ENCODE measurements at places on chromosomes 2 and 18. TPM values are rescaled to one million over a fixed set of nuclear protein-coding genes. Genes with fewer than 3 reads are reported as not detected.

Gene RFTN2
- 0.06 TPM for polyA plus RNA-seq

Gene ANKRD53
- not detected for polyA plus RNA-seq

Gene EPHA4
- polyA plus RNA-seq: 12.0 TPM

Gene CTNNA2
- not detected for polyA plus RNA-seq

Gene MRPL53
- polyA plus RNA-seq: 120 TPM

Gene FBXO48
- 1.0 TPM for polyA plus RNA-seq

Gene MOGAT1
- polyA plus RNA-seq: not detected

Gene SERPINB10
- not detected for polyA plus RNA-seq

Gene TDRD15
- not detected for polyA plus RNA-seq

DNA sequence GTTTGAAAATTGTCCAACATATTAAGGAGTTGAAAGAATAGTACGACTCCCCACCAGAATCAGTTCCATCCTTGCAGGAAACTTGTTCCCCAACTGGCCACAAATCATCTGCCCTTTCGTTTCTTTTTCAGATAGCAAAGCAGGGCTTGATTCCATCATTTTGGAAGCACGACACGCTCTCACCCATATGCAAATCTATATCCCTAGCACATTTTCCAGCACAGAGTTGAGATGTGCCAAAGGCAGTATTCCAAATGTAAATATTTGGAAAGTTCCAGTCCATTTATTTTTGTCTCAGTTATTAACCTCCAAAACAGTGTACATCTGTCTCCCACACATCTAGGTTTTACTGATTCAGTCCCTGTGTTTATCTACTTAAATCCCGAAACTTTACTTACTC lies 128.8 kb upstream of the BCL2L11 start:
- peaks cover 16% of the 10 kb centered on the region for H3K27me3 ChIP-seq
- no peak overlapping the region for H3K27ac ChIP-seq
- H3K4me3 ChIP-seq: no peak overlapping the region
- H3K36me3 ChIP-seq: no peaks in the 10 kb centered on the region
- no peak for DNase-seq

DNA sequence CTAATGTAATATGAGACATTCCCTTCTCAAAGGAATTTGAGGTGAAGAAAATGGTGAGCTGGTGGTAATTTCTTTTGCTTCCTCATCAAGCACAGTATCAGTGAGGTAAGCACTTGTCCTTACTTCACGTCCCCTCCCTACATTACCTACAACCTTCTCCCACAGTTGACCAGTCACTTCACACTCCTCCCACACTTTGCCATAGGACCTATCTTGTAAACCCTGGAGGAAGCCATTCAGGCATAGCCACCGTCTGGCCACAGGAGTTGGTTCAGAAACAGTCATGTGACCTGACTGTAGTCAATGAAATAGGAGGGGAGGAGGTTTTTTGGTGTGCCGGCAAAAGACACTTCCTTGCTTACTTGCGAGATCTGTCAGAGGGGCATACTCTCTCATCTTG lies 12.1 kb downstream of the ACOXL start:
- peaks cover 11% of the 10 kb centered on the region for H3K27me3 ChIP-seq
- H3K36me3 ChIP-seq: no peaks in the 10 kb centered on the region
- peaks cover 19% of the 10 kb centered on the region for H3K4me1 ChIP-seq
- no peak for DNase-seq
- no peak overlapping the region for H3K27ac ChIP-seq

GRCh38 chr2:15747603-15748471 lies 156.2 kb downstream of the DDX1 start:
- H3K27me3 ChIP-seq: peaks cover 5% of the 10 kb centered on the region
- H3K4me3 ChIP-seq: no peak overlapping the region
- H3K36me3 ChIP-seq: no peaks in the 10 kb centered on the region
- H3K27ac ChIP-seq: no peak overlapping the region
- DNase-seq: no peak

DNA sequence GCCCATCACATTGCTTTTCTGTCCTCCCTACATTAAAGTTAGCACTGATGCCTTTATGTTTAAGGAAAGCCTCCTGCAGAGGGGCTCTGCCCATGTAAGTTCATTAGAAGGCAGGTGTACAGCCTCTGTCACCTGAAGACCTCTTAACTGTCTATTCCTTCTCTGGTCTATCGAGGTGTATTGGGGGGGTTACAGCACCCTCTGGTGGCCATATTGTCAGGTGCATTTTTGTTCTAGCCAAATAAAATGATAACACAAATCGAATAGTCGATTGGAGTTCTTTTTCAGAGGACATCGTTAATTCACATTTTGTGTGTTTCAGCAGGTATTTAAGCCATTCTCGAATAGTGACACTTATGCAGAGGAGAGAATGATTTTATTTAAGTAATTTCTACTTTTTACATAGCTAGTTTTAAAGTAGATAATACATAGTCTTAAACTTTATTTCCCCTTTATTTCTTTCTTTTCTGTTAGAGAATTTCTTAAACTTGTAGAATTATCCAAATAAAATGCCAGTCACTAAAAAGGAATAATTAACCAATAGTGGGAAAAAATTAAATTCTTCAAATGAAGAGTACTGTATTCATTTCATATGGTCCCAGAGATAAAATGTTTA lies 136.8 kb downstream of the NEDD4L start:
- no peak overlapping the region for H3K27ac ChIP-seq
- H3K36me3 ChIP-seq: no peaks in the 10 kb centered on the region
- H3K4me1 ChIP-seq: no peaks in the 10 kb centered on the region
- peaks cover 3% of the 10 kb centered on the region for H3K27me3 ChIP-seq
- DNase-seq: peak; percentile 42
- H3K4me3 ChIP-seq: no peak overlapping the region

- peak overlapping the region; percentile 89 for H3K27ac ChIP-seq
- H3K27me3 ChIP-seq: no peaks in the 10 kb centered on the region
- peak overlapping the region; percentile 94 for H3K4me3 ChIP-seq
- H3K36me3 ChIP-seq: no peaks in the 10 kb centered on the region
Observed at GRCh38 chr2:64751286-64752260, 97.9 kb upstream of the SERTAD2 start.

GRCh38 chr18:23095463-23095862 lies 39.8 kb upstream of the CABLES1 start:
- no peaks in the 10 kb centered on the region for H3K27me3 ChIP-seq
- H3K4me3 ChIP-seq: no peak overlapping the region
- H3K27ac ChIP-seq: no peak overlapping the region
- peaks cover 5% of the 10 kb centered on the region for H3K4me1 ChIP-seq
- H3K36me3 ChIP-seq: no peaks in the 10 kb centered on the region

DNA sequence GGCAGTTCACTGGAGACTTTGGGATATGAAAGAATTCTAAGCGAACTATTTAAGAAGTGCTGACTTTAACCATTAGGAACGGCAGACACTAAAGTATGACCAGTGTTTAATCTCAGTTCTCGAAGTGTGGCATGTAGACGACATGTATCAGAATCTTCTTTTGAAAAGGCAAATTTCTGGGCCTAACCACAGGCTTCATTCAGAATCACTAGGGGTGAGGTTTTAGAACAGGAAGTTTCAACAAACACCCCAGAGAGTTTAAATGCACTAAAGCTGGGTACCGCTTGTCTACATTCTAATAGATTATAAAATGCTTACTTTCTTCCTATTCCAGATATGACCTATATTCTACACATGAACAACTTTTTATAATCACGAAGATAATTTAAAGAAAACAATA lies 180.3 kb downstream of the ANKRD44 start:
- peaks cover 25% of the 10 kb centered on the region for H3K4me1 ChIP-seq
- peak overlapping the region; percentile 49 for H3K27ac ChIP-seq
- H3K27me3 ChIP-seq: no peaks in the 10 kb centered on the region
- peak; percentile 46 for DNase-seq

- H3K27ac ChIP-seq: no peak overlapping the region
- H3K36me3 ChIP-seq: no peaks in the 10 kb centered on the region
- no peaks in the 10 kb centered on the region for H3K27me3 ChIP-seq
- H3K4me1 ChIP-seq: no peaks in the 10 kb centered on the region
- no peak overlapping the region for H3K4me3 ChIP-seq
- no peak for DNase-seq
Observed at GRCh38 chr2:169275696-169276444, 86.5 kb downstream of the LRP2 start.

DNA sequence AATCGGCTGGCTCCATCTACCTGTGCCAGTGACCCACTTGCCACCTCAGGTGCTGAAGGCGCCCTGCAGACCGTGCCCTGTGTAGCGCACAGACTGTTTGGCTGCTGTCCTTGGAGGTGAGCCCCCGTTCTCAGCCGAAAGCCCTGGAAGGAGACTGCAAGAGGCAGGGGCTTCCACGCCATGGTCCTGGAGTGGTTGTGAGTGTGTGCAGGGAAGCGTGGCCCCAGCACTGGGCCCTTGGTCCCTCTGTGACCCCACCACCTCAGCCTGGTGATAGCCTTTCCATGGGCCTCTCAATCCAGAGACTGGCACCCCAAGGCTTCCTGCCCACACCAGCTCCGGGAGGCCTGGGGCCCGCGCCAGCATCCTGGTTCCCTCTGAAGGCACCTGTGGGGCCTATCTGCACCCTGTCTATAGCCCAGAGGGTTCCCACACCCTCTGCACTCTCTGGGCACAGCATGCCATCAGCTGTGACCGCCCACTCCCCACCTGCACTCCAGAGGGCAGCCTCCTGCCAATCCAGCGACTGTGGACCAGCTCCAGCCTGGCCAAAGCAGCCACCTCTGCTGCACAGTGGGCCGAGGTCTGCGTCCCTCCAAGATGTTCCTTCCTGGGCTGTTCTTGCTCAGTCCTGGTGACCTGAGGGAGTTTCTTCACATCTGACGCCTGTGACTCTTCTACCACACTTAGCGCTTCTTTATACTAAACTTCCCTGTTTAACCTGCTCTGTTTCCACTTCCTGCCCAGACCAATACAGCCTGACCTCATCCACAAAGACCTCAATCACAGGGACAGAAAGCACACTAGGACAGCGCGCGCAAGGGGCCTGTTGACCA lies 109.5 kb downstream of the EIPR1 start:
- H3K4me3 ChIP-seq: no peak overlapping the region
- DNase-seq: no peak
- H3K4me1 ChIP-seq: no peaks in the 10 kb centered on the region
- H3K36me3 ChIP-seq: peaks cover 3% of the 10 kb centered on the region

DNA sequence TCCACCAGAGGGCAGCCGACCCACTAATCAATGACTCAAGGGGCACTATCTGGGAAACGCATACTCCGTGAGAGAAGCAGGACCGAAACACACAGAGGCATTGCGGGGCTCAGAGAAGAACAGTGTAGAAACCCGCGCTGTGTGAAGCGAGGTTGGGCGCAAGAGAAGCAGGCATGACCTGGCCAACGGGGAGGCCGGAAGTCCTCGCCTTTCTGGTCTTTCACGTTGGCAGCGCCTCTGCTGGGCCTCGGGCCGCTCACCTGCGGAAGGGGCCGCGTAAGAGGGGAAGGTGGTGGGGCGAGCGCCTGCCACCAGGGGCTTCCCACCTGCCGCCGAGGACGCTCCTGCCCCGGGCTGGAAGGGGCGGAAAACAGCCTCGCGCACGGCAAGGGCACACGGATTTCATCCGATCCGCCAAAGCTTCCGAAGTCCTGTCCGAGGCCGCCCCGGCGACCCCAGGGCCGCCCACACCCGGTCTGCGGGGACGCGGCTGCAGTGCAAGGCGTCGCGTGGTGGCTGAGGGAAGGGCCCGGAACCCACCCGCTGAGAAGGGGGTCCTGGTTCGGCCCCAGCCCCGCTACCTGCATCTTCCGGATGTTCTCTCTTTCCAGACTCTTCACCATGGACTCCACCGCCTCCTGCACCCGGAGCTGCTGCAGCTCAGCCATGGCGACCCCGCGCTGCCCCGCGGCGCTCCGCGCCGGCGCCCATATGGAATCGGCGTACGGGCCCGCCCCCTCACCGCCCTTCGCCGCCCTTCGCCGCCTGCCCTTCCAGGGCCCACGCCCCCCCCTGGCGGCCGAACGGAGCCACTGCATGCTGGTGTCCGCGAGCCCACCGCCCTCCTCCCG lies at the start of gene FAM136A:
Gene FAM136A (minus strand): TSS at position 724 of the 851 bp plus-strand sequence. CDS start 56 bp downstream, at position 668.
- H3K36me3 ChIP-seq: peaks cover 20% of the 10 kb centered on the region
- peaks cover 9% of the 10 kb centered on the region for H3K4me1 ChIP-seq
- H3K27me3 ChIP-seq: no peaks in the 10 kb centered on the region
- H3K4me3 ChIP-seq: peak within 1 kb of the TSS; percentile 85

- peaks cover 20% of the 10 kb centered on the region for H3K4me1 ChIP-seq
- H3K4me3 ChIP-seq: peak overlapping the region; percentile 96
- no peaks in the 10 kb centered on the region for H3K36me3 ChIP-seq
- DNase-seq: peak; percentile 56
Observed at GRCh38 chr2:239380831-239381708, 19.8 kb downstream of the HDAC4 start.
